ENCODE measurements at places on chromosomes 6 and 20.

DNA sequence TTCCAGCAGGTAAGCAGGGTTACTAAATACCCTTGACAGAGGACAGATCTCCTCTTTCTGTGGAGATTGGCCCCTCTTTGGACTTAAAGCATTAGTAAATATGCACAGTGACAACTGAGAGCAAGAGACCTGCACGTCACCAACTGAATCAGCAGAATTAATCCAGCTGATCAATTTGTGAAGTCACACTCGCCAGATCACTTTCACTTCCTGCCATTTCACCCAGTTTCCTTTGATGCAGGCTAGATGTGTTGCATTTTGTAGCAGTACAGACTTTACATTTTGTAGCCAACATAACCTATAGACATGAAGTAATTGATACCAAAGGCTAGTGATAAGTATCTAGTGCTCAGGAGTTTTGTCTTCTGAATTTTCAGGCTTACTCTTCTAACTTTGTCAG, 11.9 kb downstream of the SYNE1 start:
- no peak for DNase-seq

DNA sequence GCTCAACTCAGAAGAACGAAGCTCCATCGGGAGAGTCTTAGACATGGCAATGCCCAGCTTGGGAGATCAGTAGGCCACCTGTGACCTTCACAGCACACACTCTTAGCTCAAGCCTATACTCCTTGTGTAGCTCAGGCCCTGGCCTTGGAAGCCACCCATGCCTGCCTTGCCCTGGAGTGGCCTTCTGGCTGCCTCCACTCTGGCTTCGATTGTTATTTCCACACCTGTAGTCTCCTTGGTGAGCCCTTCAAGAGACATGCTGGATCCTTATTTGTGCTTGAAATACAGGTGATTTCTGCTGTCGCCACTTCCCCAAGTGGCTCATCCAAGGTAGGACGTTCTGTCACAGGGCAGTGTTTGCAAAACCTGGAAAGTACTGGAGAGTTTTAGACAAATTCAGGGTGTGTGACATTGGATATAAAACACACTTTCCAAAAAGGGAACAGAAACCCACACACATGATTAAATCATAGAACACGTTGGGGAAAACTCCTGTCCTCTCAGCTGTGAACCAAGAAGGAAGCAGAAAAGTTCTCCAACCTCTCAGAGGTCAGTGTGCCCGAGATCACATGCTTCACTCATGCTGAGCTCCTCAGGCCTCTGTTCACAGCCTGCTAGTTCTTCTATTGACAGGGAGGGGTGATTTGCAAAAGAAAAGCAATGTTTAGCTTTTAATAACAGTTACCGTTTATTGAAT, 391.8 kb downstream of the CDC5L start:
- no peak for DNase-seq

- peak; percentile 68 for DNase-seq
Measured at GRCh38 chr6:22147921-22148776, 148.7 kb downstream of the PRL start.

- DNase-seq = no peak
Measured at GRCh38 chr6:101650402-101651100, 257.0 kb downstream of the GRIK2 start.

GRCh38 chr6:139847457-139847813, 473.0 kb upstream of the CITED2 start:
- DNase-seq = no peak

DNA sequence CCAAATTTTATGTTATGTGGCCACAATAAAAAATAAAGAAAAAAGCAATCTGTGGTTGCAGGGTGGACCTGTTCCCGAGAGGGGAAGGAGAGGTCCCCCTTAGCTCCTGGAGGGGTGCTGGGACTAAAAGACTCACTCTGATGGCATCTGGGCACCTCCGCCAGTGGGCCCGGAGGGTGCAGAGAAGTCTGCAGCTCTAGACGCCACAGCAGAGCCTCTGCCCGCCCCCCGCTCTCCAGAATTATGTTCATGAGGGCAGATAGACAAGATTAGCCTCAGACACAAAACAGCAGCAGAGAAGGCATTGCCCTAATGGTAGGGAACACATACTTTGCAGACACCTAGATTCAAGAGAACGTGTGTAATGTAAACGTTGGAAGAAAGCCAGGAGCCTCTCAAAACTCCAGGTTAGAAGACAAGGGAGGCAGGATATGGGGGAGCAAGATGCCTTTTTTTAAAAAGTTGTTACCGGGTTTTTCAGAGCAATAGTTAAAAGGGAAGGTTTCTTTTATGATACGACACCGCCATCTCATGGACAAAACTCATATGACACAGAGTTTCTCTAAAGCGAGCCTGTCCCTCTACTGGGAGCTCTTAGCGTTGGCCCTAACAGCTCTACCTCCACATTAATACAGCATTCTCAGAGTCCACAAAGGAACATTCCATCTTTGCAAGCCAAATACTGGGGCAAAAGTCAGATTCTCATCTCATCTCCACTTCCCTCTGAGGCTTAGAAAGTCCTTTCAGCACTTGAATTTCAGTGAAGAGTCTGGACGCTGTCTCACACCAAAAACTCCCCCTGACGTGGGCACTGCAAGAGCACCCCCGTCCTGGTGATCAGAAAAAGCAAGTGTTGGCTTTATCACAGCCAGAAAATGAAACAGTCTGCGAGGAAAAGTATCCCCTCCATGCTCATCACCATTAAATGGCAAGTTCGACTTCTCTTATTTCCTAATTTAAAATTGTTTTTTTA, 47.2 kb downstream of the FOXF2 start:
- peak; percentile 69 for DNase-seq

- no peak for DNase-seq
Measured at GRCh38 chr6:119312875-119313338, 36.7 kb downstream of the MAN1A1 start.

DNA sequence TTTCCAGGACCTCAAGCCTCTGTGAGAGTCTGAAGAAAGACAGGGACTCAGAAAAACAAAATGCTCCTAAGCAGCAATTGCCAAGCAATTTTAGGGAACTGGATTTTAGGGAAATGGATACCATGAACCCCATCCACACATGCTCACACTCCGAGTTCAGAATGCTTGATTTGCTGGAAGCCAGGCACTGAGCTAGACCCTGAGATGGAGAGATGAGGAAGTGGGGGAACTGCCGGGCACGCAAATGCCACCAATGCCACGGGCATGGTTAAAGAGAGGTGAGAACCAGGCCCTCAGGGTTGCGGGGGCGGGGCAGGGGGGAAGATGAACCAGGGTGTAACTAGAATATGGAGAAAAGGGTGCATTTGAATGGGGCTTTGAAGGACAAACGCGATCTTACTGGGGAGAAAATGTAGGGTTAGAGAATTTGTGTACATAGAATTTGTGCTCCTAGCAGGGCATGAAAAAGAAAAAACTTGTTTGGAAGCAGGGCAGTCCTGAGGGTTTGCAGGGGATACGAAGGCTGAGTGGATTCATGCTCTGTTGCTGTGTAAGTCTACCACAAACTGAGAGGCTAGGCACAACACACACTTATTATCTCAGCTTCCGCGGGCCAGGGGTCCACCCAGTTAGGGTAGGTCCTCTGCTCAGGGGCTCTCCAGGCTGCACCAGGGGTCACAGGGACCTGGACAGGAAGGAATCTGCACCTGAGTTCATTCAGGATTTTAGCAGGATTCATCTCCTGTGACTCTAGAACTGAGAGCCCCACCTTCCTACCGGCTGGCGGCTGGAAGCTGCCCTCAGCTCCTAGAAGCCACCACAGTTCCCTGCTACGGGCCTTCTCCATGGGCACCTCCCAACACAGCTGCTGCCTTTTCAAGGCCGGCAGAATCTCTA, 108.0 kb downstream of the SNX5 start:
- DNase-seq = no peak

GRCh38 chr20:6008254-6008653, 45.6 kb downstream of the LRRN4 start:
- peak; percentile 98 for DNase-seq

GRCh38 chr6:157245436-157245835, 77.9 kb downstream of the TMEM242 start:
- DNase-seq = no peak

DNA sequence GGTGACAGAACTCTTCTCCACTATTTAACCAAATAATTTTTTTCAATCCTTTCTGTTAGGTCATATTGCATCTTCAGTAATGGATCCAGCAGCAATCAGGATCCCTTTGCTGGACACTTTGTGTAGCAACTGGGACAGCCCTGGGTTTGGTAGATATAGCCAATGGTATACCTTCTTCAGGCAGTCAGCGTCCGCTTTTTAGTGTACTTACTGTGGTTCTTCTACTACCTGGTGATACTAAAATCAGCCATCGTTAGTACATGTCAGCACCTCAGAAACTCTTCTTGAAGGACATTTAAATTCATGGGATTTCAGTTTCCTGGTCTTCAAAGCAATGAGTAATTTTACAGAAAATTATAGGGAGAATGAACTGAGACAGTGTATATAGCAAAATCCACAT, 93.5 kb downstream of the ADGRG6 start:
- no peak for DNase-seq

- peak; percentile 77 for DNase-seq
Measured at GRCh38 chr20:49275636-49276035, 2.2 kb downstream of the ZNFX1 start.

GRCh38 chr20:33667245-33667675, 517 bp downstream of the ACTL10 start:
- no peak for DNase-seq

- DNase-seq = no peak
Measured at GRCh38 chr6:116476002-116476678, 15.0 kb downstream of the CALHM6 start.

GRCh38 chr6:135274561-135275293, 93.6 kb downstream of the MYB start:
- no peak for DNase-seq

DNA sequence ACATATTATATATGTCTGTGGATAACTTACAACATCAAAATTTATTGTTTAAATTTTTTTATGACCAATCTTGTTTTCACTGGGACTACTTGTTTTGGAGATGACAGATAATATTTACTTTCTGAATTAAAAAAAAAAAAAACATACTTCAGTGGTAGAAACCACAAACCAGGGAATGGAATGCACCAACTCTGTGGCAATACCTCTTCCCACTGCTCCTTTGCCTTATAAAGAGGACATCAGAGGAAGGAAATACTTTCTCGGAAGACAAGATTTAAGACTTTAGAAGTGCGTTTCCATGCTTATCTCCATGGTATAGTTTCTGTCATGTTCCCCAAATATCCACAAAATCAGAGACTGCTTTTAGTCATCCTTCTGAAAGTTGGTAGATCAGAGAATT, 1241.1 kb upstream of the EYS start:
- peak; percentile 14 for DNase-seq

- no peak for DNase-seq
Measured at GRCh38 chr20:15890407-15890982, 682.8 kb downstream of the KIF16B start.

GRCh38 chr20:699811-700338, 24.3 kb upstream of the SCRT2 start:
- no peak for DNase-seq

DNA sequence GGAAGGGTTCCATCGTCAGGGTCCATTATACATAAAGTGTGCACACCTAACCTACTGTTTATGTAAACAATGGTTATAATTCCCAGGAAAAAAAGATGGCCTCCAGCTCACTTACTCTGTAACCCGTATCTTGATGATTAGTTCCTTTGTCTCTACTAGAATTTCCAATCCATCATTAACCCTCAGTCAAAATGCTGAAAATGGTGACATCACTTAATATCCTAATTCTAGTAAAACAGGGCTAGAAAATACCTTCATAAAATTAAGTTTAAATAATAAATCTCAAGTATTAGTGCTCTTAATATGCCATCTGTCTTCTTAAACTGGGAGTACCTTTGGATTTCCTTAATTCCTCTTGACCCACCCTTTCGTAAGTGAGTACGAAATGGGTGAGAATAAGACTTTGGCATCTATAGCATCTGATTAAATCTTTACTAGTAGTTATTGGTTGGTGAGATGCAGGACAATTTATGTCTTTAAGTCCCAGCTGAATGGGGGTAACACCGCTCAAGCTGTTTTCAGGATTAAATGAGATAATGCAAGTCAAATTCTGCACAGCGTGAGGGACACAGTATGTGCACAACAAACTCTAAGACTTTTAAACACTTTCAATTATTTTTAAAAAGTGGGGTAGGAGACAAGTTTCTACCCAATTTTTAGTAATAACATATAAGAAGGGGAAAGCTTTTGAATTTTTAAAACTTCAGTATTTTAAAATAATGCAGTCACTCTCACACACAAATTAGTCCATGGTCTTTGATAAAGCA, 1.6 kb downstream of the HMGN3 start:
- no peak for DNase-seq

- no peak for DNase-seq
Measured at GRCh38 chr6:11604836-11605506, 67.4 kb downstream of the TMEM170B start.

- DNase-seq = peak; percentile 39
Measured at GRCh38 chr6:72865467-72865866, 243.6 kb downstream of the KCNQ5 start.

DNA sequence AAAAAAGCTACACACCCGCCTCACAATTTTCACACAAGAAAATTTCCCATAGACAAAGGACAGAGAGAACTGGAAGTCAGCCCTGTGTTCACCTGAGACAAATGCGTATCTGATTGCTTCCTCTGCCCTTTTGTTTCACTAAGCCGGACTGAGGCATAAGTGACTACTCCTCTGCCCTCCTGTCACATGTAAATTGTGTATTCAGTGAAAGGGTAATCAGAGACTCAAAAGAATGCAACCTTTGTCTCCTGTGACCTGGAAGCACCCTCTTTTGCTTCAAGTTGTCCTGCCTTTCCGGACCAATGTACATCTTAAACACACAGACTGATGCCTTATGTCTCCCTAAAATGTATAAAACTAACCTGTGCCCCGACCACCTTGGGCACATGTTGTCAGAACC, 483.8 kb upstream of the EYS start:
- DNase-seq = no peak

GRCh38 chr6:123802351-123802696, 1.3 kb upstream of the NKAIN2 start:
- no peak for DNase-seq

DNA sequence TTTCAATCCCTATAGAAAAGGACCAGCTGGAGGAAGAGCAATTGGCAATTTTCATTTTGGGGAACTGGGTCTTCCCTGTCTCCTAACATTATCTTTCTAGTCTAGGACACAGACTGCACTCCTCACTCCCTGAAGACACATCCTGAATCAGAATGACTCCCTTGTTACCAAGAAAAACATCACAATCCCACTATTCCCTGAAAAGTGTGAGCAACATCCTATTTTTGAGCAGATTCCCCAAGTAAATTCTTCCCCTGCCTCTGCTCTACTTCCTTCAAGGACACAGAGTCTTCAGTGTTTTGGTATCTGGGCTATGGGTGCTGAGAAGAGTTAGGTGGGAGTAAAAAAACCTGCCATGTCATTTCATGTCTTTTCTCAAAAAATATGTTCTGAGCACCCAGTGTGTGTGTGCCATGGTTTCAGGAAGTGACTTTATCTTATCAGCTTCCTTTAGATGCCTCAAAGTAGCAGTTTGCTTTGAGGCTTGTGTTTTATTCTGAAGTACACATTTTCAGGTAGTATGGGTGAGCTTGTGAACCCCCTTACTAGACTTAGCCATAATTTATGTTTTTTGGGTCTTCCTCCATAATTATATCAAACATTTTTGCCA, 12.4 kb downstream of the LAMA4 start:
- no peak for DNase-seq

GRCh38 chr6:96943555-96944215, 19.2 kb downstream of the KLHL32 start:
- DNase-seq = no peak

All from epithelial cell of esophagus (primary cell).